ENCODE measurements at places on chromosomes 5 and 9.

DNA sequence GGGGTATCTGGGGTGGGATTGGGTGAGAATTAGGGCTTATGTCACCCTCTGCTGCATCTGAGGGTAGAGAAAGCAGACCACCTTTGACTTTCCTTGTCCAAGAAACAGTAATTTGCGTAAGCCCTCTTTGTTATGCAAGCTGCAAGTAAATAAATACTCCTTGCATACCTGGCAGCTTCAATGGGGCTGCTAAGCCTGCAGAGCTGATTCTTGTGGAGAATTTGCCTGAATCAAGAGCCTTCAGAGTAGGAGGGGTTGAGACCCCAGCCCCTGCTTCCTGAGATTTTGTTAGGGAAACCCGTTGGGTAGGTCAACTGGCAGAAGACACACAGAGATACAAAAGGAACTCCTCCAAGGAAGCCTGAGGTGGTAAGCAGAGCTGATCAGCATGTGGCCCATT is 515.1 kb downstream of the DMAC1 start:
- no peak for DNase-seq

DNA sequence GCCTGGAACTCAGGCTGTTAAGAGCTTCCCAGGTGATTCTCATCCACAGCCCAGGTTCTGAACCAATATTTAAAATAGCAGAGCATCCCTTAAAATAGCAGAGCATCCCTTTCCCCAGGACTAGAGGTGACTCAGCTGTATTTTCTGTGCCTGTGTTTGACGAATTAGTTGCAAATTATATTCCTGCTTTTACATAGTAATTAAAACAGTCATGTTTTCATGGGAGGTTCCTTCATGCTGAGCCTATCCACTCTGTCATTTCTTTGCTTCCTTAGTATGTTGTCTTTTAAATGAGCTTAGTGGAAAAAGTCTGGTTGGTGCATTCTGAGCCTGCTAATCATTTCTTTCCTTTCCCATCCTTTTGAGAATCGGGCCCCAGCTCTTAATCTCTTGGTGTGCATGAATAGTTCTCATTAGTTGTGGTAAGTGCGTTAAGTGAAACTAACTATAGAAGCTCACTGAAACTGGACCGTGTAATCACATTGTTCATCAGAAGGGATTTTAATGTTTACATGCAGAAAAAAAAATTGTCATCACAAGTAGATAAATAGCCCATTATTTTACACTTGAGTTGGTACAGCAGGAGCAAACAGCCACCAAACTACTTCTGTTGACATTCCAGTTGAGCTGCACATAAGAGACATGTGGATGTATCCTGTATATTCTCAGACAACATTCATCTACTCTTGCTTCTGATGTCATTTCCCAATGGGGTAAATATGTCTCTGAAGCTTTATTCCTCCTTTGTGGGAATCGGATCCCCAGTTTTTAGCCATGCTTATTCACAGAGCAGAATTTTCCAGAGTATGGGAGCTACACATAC is 596.9 kb upstream of the WWC1 start:
- DNase-seq = no peak

GRCh38 chr5:1322036-1322900 is 22.6 kb downstream of the CLPTM1L start:
- no peak for DNase-seq

DNA sequence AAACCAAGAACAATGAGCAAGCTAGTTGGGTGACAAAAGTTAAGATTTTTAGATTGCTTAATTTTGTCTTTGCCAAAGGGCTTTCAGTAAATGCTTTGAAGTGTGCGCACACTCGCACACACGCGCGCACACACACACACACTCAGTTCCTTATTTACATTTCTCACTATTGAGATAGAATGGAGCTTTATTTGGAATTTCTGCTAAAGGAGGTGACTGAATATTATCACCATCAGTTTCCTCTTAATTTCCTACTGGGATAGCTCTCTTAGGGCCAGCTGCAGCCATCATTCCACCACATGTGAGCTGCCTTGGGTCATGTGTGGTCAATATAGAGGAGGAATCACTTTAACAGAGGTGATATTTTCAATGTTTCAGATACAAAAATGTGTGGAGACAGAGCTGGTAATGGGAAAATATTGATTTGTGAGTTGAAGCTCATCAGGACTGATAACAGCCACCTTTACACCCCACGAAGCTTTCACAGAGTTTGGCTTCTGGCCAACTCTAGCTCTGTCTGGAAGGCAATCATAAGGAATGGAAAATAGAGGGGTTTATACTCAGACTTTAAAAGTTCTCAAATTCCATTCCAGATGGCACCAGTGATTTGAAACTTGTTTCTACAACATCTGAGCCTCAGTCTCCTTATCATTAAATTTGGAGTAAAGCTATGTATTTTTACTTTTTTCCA is 99.9 kb downstream of the MACIR start:
- DNase-seq = no peak

DNA sequence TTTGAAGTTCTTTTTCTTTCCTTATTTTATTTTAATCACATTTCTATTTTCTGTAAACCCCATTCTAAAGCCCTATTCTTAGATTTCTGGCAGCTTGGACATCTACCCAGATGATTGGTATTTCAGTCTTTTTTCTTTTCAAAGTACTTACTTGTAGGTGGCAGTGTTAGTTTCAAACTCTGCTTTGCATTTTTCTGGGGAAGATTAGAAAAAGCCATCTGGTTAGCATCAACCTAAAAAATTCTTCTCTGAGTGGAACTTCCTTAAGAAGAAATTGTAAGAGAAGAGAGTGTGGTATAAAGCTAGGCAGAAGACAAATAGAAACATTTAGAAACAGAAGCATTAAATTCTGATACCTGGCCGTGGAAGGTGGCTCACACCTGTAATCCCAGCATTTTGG is 17.2 kb upstream of the TENT2 start:
- no peak for DNase-seq

- DNase-seq = no peak
Measured at GRCh38 chr5:140178482-140179116, 3.6 kb downstream of the CYSTM1 start.

DNA sequence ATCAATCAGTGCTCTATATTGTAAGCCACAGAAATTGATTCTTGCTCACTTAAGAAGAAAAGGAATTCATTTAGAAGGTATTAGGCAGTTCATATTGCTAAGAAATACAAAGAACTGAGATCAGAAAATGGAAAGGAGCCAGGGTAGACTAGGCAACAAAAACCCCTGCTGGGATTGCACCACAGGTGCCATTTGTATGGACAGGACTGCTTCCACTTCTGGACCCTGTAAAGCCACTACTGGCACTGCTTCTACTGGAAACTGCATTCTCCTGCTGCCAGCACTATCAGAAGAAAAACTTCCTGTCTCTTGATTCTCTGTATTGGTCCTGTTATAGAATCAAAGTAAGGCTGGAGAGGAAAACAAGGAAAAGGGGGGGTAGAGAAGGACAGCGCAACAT is 45.9 kb downstream of the CERT1 start:
- DNase-seq = no peak

- DNase-seq = no peak
Measured at GRCh38 chr5:163567811-163568210, 62.4 kb downstream of the MAT2B start.

GRCh38 chr9:8738945-8739344 is 939.4 kb upstream of the DMAC1 start:
- DNase-seq = no peak

GRCh38 chr5:158800481-158800880 is 299.2 kb downstream of the EBF1 start:
- no peak for DNase-seq

GRCh38 chr5:146082798-146083197 is 22.6 kb downstream of the PLAC8L1 start:
- no peak for DNase-seq

GRCh38 chr5:96196407-96196806 is 234.8 kb upstream of the ELL2 start:
- DNase-seq = no peak

- DNase-seq = no peak
Measured at GRCh38 chr9:35690614-35691333, 1.0 kb upstream of the TPM2 start.

GRCh38 chr9:135970128-135970815 is 9.1 kb upstream of the UBAC1 start:
- DNase-seq = no peak

- no peak for DNase-seq
Measured at GRCh38 chr5:3695818-3696217, 100.2 kb downstream of the IRX1 start.

DNA sequence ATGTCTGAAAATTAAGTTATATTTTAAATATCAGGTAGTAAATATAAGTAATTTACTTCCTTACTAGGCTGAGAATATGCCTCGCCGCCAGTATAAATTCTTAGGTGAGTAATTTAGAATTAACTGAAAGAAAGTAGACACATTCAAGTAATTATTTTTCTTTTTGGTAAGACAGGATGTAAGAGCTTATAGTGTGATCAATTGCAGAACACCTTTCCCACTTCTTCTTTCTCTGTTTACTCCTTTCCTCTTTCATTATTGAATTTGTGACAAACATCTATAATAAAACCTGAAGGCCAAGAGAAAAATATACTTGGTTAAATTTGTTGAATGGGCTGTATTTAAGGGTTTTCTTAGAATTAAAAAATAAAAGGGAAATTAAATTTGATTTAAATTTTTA is 195.1 kb upstream of the CDKN2B start:
- DNase-seq = no peak

- DNase-seq = no peak
Measured at GRCh38 chr5:150576449-150576949, 64.0 kb upstream of the SYNPO start.

DNA sequence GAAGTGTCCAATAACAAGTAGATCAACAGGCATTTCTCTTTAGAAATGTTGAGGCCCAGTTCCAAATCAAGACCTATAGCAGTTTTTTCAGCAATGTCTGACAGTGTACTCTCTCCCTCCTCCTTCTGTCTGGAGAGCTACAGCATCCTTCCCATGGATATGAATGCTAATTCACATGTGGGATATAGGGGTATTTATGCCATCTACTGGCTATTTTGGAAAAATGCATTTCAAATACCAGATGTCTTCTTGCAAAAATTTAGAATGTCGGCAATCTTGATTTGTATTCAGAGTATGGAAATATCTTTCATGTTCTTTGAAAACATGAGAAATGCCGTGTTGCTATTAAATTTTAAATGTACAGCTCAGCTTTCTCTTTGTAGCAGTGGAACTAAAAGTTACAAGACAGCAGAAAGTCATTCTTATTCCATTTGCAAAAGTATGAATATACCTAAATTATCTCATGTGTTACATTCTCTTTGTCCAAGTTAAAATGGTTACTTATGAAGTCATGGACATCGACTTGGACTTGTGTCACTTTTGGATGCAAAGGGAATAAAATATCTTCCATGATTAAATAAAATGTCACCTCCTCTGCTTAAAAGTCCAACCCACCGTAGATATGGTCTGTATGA is 647.8 kb downstream of the TAF11L14 start:
- DNase-seq = no peak

DNA sequence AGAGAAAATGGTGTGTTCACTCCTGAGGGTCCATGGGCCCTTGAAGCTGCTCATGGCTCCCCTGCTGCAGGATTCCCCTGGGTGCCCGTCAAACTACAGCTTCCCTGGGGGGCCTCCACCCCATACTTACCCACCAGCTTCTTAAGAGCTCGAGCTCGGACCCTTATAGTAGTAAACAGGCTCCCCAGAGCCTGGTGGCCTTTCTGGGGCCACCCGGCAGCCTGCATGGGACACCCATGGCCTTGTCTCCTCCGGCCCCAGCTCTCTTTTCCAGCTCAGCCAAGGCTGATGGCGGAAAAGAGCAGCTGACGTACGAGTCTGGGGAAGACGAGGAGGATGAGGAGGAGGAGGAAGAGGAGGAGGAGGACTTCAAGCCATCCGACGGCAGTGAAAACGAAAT is 4.2 kb upstream of the CEL start:
- DNase-seq = no peak

GRCh38 chr9:18499062-18499461 is 25.1 kb downstream of the ADAMTSL1 start:
- DNase-seq = no peak

GRCh38 chr5:10478436-10478835 is 36.8 kb downstream of the ROPN1L start:
- no peak for DNase-seq

DNA sequence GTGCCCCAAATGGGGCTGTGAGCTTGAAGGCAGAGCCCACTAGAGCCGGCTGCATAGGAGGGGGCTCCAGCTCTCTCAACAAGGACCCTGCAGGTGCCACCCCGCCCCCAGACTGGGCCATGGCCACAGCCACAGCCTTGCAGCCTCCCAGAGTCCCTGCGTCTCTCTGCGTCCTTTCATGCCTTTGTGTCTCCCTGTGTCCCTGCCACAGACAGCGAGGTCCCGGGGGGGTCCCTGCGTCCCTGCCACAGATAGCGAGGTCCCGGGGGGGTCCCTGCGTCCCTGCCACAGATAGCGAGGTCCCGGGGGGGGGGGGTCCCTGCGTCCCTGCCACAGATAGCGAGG is 6.3 kb downstream of the NOXA1 start:
- no peak for DNase-seq

GRCh38 chr9:19085295-19085694 is 17.4 kb downstream of the HAUS6 start:
- DNase-seq = no peak

DNA sequence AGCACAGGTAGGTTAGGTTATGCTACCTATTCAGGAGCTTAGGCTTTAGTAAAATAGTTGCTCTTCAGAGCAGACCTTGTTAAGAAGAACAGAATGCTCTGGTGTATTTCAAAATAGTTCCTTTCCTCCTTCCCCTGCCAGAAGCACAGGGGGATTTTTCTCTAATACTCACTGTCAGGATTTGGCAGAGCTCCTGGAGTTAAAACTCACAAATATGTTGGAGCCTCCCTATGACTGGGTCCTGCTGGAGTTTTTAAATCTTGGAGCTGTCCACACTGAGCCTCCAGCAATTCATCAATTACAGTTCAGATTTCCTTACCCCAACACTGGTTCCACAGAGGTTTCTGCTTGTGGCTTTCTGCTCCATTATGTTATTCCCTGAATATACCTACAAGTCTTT is 1233.8 kb upstream of the WWC1 start:
- no peak for DNase-seq

DNA sequence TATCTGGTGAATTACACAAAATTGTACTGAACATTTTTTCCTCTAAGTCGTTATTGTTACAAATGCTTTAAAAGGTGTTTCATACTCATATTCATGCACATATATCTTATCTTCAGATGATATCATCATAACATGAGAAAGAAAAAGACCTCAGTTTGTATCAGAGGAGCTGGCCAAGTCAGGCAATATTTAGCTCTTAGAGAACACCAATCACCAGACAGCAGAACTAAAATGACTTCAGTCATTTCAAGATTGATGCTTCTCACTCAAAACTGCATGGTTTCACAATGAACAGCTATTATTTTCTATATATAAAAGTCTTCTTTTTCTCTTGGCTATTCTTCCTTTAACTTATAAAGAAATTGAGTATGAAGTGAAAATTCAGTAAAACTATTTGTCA is 44.6 kb downstream of the TSSK1B start:
- DNase-seq = no peak

GRCh38 chr9:101309139-101309538 is 75.7 kb downstream of the BAAT start:
- no peak for DNase-seq

- DNase-seq = no peak
Measured at GRCh38 chr9:82757924-82758323, 305.0 kb downstream of the RASEF start.

Data from CD4-positive, alpha-beta T cell treated with Interleukin-4 for 1 hour (primary cell).